ENCODE measurements at places on chromosomes 4 and X. TPM values are rescaled to one million over a fixed set of nuclear protein-coding genes. Genes with fewer than 3 reads are reported as not detected.

GRCh38 chr4:133402616-133403015, 253.5 kb downstream of the PCDH10 start:
- peak; percentile 14 for DNase-seq

GRCh38 chrX:104728456-104728855, 162.5 kb downstream of the IL1RAPL2 start:
- no peak for DNase-seq

- no peak for DNase-seq
Measured at GRCh38 chrX:7024850-7025249, 122.7 kb upstream of the STS start.

The KIF4A gene
- total RNA-seq: 43.5 TPM

The PPARGC1A gene
- not detected for total RNA-seq

The CYLC1 gene
- not detected for total RNA-seq
